ENCODE measurements at places on chromosomes 5 and 9. TPM values are rescaled to one million over a fixed set of nuclear protein-coding genes. Genes with fewer than 3 reads are reported as not detected.

DNA sequence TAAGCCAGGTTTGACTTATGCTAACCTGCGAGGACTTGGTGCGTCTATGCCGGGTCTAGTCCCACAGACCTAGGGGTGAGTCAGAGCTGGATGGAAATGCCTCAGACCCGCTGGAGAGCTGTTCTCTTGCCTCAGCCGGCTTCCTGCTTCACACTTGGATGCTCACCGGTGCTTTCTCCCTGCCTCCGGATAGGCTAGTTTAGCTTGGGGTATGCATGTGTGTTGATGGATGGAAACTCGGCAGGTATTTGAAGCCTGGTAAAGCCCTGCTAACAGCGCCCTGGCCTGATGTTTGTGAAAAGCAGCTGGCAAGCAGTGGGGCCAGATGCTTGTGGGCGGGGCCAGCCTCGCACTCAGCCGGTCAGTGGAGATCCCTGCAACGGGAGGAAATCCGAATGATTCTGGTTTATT, 29.3 kb downstream of the PRRC2B start:
- DNase-seq, result peak; percentile 79

GRCh38 chr5:93604644-93605515, 21.9 kb downstream of the NR2F1 start:
- no peak for DNase-seq

The ZNF367 gene
- 1.0 TPM for total RNA-seq

DNA sequence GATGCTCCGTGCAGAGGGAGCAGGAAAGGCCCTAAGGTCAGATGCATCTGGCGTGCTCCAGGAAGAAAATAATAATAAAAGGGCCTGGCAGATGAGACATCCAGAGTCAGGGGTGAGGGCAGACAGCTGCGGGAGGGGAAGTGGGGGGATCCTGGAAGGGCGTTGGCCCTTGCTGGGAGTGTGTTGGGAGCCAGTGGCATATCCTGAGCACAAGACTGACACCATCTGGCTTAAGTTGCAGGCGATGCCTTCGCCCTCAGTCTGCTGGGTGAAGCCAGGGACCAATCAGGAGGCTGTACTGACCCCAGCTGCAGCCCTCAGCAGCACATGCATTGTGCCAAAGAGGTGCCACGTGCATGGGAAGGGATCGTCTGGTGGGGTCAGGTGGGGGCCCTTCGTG, 3.8 kb downstream of the OR2V2 start:
- no peak for DNase-seq

DNA sequence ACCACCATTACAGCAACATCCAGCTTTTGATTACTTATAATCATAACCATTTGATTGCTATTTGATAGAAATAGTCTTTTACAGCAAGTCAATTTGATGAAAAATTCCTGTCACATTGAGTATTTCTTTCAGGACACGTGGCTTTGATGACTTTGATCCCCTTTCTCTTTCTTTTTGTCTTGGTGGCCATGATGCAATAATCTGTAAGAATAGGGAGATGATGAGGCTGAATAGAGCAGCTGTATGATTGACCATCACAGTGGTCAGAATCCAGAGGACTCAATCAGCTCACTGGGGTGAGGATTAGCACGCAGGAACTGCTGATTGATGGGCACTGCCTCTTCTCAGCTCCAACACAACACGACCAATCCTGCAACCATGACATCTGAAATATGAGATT, 262.7 kb downstream of the PARP8 start:
- no peak for DNase-seq

GRCh38 chr5:97907646-97908400, 724.8 kb upstream of the RIOK2 start:
- no peak for DNase-seq

The BARX1 gene
- total RNA-seq, result not detected

GRCh38 chr5:40578501-40579451, 100.9 kb upstream of the PTGER4 start:
- no peak for DNase-seq

The IL5 gene
- total RNA-seq, result not detected

- DNase-seq, result no peak
These were observed 69.9 kb downstream of the INSYN2B start for GRCh38 chr5:169910393-169910792.

The GPR107 gene
- 14.1 TPM for total RNA-seq

DNA sequence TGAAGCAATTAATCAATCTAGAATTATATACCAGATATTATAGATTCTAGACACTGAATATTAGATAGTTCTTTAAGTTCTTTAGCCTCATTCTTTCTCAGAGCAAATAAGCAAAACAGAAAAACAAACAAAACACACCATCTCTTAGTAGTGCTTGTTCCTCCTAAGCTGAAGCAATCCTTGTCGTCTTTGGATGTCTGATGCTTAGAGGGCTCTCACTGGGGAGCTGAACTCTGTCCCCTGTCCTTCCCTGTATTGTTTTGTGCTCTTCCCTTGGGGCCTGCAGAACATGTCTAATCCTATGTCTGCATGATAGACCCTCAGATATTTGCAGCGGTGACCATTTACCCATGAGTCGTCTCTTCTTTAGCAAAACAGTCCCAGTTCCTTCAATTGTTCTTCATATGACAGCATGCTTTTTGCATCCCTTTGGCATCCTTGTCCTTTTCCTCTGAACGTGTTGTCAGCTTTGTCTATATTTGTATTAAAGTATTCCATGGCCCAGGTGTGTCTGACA, 114.3 kb downstream of the ARHGEF28 start:
- no peak for DNase-seq

The CCNO gene
- total RNA-seq, result not detected

The PDLIM4 gene
- 0.88 TPM for total RNA-seq

- DNase-seq, result no peak
These were observed 42.6 kb upstream of the GFPT2 start for GRCh38 chr5:180395540-180396274.

The ANKRD31 gene
- total RNA-seq, result not detected

The IRF1 gene
- total RNA-seq, result 24.8 TPM

The CARD9 gene
- 2.1 TPM for total RNA-seq

DNA sequence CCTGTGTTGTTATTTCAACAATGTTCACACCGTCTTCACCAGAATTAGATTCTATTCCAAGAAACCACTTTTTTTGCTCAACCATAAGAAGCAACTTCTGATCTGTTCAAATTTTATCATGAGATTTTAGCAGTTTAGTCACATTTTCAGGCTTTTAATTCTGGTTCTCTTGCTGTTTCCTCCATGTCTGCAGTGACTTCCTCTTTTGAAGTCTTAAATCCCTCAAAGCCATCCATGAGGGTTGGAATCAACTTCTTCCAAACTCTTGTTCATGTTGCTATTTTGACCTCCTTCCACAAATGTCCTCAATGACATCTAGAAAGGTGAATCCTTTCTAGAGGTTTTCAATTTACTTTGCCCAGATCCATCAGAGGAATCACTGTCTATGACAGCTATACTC, 25.7 kb upstream of the ENTREP1 start:
- no peak for DNase-seq

GRCh38 chr5:102226321-102226720, 69.8 kb downstream of the SLCO4C1 start:
- no peak for DNase-seq

- no peak for DNase-seq
These were observed 53.4 kb upstream of the PAM start for GRCh38 chr5:102701748-102702147.

GRCh38 chr9:137445275-137445807, 4.2 kb upstream of the ENTPD8 start:
- DNase-seq, result peak; percentile 75

- no peak for DNase-seq
These were observed 3.2 kb downstream of the SH3RF2 start for GRCh38 chr5:145939540-145940065.

- no peak for DNase-seq
These were observed 831 bp upstream of the TBC1D9B start for GRCh38 chr5:179908528-179908927.

GRCh38 chr9:101438523-101438922, 2.9 kb upstream of the ALDOB start:
- DNase-seq, result no peak

DNA sequence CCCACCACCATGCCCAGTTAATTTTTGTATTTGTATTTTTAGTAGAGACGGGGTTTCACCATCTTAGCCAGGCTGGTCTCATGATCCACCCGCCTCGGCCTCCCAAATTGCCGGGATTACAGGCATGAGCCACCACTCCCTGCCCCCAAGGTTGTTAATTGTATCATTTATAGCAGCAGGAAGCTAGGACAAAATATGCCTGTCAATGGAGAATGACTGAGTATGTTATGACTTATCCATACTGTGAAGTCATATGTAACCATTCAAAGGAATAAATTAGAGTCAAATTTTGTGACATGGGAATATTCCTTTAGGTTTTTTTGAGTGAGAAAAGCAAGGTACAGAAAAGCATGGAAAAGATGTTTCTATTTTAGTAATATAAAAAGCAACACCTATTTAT, 3.9 kb upstream of the DAB2 start:
- no peak for DNase-seq

DNA sequence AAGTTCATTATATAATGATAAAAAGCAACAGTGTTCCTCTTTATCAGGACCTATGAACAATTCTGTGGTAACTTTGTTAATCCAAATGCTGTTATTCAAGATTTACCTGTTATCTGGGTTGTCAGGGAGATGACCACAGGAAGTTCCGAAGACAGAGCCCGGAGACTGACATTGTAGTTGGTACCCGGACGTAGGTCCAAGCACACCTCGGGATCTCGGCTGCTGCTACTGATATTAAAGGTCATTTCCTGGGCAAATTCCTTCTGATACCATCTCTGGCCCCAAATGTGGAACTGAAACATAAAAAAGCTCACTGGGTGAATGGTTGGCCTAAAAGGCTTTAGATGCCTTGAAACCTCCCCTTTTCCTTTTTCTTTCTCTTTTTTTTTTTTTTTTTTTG, 96.7 kb downstream of the SUSD1 start:
- no peak for DNase-seq

DNA sequence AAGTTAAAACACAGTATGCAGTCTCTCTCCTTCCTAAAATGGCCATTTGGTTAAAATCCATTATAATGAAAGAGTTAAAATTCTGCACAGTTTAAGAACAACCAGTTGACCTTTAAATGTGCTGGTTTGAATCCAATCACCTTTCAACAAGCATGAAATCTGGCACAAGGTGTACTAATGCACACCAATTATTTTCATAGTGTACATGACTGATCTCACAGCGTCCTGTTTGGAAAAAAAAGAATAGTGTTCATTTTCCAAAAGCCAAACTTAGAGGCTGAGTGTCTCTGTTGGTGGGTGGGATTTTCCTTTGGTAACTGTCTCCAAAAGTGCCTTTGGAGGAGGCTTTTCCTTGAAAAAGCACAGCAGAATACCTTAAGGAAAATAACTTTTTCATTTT, 180.6 kb downstream of the DEPDC1B start:
- DNase-seq, result no peak

GRCh38 chr9:81146241-81146640, 543.1 kb downstream of the TLE1 start:
- DNase-seq, result no peak

- no peak for DNase-seq
These were observed 74.7 kb downstream of the MSX2 start for GRCh38 chr5:174799121-174799520.

- DNase-seq, result peak; percentile 81
These were observed 5.1 kb downstream of the RGS14 start for GRCh38 chr5:177362610-177363507.

The GABRA6 gene
- not detected for total RNA-seq

The GOLM1 gene
- total RNA-seq, result 5.7 TPM

The ZNF483 gene
- 0.53 TPM for total RNA-seq

DNA sequence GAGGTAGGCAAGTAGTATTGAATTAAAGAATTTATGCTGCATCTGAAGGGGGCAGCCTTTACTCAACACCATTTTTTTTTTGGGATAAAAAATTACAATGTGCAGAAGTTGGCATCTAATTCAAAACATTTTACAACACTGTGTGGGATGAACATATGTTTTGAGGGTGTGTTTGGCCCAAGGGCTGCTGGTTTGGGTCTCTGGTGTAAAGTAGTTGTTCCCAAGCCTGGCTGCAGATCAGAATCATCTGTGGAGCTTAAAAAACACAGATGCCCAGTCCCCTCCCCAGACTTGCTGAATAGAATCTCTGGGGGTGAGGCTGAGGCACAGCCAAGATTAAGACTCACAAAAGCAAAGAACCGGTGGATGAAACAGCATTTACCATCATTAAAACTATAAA, 33.0 kb upstream of the PDZD2 start:
- DNase-seq, result no peak

DNA sequence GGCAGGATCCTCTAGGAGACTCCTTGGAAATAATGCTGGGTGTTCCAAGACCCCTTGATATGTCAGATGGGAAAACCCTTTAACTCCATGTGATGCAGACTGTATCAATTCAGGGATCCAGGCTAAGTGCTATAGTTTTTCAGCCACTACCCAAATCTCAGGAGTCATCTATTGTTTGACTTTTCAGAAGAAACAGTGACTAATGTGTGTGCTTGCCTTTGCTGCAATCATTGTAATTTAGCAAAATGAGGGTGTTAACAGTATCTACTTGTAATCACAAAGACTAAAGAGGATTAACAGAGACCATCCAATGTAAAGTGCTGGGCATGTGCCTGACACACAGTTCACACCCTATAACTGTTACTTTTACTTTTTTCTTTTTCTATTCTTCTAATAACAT, 309.6 kb upstream of the RFX3 start:
- no peak for DNase-seq

GRCh38 chr9:126564716-126565115, 49.0 kb upstream of the LMX1B start:
- DNase-seq, result no peak

The APBA1 gene
- 19.7 TPM for total RNA-seq

The CCL27 gene
- total RNA-seq, result not detected

The PLEKHG4B gene
- 0.25 TPM for total RNA-seq

The ZFP37 gene
- total RNA-seq, result 0.55 TPM

The TRIM7 gene
- 0.23 TPM for total RNA-seq

GRCh38 chr5:150196986-150197385, 7.1 kb downstream of the SLC6A7 start:
- DNase-seq, result no peak

- DNase-seq, result no peak
These were observed 10.9 kb upstream of the MCCC2 start for GRCh38 chr5:71576241-71576640.

The C5orf52 gene
- total RNA-seq, result not detected
